ENCODE measurements at places on chromosomes 5 and 9. TPM values are rescaled to one million over a fixed set of nuclear protein-coding genes. Genes with fewer than 3 reads are reported as not detected.

DNA sequence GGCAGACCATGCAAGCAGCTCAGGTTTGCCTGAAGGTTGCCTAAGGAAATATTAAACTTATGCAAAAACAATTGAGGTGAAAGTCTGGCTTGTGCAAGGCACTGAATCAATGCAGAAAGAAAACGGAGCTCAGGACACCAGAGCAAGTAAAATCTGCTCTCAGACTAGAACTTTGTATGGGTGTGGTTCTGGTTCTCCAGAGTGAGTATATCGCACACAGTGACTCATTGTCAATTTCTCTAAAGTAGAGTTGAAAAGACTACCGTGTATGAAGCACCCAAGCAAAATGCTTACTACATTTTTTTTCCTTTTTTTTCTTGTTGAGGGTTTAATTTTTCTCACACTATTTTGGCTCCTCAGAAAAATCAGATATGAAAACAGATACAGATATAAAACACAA, 650.3 kb upstream of the CDH10 start:
- no peak for DNase-seq

DNA sequence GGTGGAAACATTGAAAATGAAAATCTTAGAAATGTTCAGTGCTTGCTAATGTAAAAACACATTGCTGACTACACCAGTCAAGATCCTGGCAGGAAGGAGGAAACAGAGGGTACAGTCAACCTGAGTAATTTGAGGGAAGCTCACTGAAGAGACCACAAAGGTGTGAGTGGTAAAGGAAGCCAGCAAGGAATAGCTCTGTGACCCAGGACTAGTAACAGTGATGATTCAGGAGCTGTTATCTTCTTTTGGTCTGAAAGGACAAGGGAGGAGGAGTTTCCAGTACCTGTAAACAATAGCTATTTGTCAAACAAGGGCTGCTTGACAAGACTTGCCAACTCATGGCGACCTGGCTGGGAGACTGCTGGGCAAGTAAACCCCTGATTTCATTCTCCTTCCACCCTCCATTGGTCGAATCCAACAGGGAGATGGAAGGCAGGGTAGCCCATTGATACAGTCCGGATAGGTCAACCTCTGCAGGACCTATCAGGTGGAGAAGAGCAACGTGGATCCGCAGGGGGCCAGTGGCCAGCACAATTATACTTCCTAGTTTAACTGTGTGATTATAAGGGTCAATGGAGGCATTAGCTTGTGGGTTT, 68.1 kb downstream of the MAMDC2 start:
- DNase-seq = no peak

Gene BRD8
- 30.0 TPM for total RNA-seq

Gene CNTNAP3
- total RNA-seq = not detected

GRCh38 chr9:111953444-111953843, 56.8 kb downstream of the UGCG start:
- no peak for DNase-seq

Gene WASHC1
- 18.8 TPM for total RNA-seq

GRCh38 chr9:19699756-19700155, 89.1 kb downstream of the SLC24A2 start:
- DNase-seq = no peak

- DNase-seq = no peak
Measured at GRCh38 chr9:3912280-3912679, 386.5 kb upstream of the RFX3 start.

- DNase-seq = no peak
Measured at GRCh38 chr9:129698254-129698757, 32.9 kb downstream of the PRRX2 start.

DNA sequence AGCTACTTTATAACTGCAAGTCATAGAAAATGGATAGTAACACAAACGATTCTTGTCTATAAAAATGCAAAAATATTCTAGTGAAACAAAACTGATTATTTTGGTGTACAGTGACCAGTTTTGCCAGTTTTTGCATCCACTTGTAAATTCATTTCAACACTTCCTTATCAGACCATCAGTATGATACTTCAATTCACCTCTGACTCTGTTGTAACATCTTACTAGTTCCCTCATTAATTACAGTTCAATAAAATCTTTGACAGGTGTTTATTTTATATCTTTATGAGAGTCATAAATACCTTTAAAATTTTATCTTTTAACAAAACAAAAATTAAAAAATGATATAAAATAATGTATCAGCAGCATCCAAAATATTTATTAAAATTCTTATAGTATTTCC, 13.1 kb upstream of the PTCH1 start:
- DNase-seq = no peak

DNA sequence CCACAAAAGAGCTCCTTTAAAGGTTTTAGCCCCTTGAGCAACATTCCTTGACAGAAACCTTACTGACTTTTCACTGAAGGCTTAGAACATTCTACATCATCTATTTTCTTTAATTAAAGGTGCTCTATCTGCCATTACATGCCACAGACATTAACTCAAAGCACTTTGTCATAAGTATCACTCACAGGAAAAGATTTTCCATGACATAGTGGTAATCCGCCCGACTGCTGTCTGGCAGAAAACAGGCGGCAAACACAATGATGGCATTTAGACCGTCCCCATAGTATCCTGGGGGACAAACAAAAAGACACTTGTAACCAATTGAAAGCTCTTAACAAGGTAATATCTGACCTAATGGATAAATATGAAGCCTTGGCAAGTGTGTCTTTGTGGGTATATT, 126.2 kb upstream of the PCA3 start:
- no peak for DNase-seq

GRCh38 chr9:3525096-3525835, 535 bp downstream of the RFX3 start:
- no peak for DNase-seq

DNA sequence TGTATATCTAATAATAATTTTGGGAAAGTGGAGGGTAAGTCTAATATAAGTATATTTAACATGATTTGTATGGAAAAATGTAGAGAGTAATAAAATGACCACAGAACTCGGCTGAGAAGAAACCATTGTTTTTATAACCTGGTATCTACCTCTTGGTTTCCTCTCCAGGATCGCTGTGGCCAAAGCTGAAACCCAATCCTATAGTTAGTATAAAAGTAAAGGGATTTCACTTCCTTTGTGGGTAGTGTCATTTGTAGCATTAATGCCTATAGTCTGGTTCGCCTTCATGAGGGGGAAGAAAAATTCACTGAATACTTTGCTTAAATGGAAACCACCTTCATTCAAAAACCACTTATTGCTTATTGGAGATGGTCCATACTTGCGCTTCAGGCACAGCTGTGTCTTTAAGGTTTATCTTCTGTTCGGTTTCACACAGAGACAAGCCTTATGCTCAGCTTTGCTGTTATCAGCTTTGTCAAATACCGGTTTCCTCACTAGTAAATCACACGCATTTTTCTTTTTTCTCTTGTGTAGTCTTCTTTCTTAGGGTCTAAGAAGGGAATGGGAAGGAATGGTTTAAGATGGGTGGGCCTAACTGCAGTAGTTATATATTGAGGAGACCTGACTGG, 12.1 kb downstream of the PIK3R1 start:
- DNase-seq = no peak

Gene SOX30
- total RNA-seq = not detected

Gene MIGA2
- 64.2 TPM for total RNA-seq

GRCh38 chr9:121698627-121699570, 47.5 kb downstream of the DAB2IP start:
- no peak for DNase-seq

DNA sequence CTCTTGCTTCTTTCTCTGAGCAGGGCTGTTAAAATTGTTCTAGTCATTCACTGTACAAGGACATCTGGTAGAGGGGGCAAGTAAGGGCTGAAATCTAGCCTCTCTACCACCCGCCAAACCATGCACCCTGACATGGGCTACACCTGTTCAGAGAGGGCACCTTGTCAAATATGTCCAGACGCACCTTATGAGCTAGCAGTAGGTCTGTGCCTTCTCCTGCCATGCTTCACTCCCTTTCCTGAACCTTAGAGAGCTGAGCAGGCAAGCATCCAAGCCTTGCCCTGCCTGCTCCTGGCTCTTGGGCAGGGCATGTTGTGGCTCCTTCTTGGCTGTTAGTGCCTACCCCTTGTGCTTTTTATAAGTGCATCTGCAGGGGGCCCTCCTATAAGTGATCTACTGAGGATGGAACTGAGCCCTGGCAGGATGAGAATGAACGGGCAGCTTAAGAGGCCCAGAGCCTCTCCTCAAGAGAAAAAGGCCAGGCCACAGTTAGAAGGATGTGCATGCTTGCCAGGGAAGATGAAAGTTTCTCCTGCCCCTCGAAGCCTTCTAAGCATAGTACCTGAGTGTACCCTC, 3.8 kb upstream of the NEUROG1 start:
- DNase-seq = no peak

Gene OR13C4
- total RNA-seq = not detected

Gene CDO1
- total RNA-seq = not detected
